ENCODE measurements at places on chromosomes 4 and X.

DNA sequence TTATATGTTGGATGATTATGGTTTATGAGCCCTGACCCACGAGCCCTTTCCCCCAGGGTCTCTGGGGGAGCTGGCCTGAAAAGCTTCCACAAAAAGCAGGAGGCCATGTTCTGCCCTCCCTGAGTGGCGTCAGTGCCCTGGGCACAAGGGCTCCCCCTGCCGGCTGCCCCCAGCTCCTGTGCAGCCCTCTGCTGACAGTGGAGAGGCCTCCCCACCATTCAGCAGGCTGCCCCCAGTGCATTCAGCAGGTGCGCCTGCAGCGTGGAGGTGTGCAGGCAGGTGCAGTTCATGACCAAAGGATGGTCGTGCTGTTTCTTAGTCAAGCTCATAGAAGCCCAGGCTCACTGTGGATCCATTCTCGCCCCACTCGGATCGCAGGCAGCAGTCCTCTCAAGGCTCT is 12.5 kb upstream of the S100P start:
- DNase-seq: no peak

DNA sequence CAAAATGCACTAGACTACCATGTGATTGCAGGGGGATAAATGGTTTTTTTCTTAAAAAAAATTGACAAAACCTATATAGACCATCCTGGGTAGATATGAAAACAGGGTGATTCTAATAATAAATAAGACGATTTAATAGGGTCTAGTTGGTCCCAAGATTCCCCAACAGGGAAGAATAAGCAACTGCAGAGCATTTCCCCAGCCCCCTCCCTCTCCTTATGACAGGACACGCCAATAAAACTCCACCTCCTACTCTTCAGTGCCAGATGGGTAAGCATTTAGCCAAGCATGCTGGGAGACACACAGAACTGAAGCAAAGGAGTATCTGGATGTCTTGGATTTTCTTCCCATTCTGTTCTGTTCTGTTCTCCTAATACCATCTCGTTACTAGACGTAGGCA is at the start of gene BRS3:
Gene BRS3, plus strand, starts transcription at position 301 of the 400 bp plus-strand sequence. CDS start 168 bp downstream, outside the sequence.
- no peak for DNase-seq

DNA sequence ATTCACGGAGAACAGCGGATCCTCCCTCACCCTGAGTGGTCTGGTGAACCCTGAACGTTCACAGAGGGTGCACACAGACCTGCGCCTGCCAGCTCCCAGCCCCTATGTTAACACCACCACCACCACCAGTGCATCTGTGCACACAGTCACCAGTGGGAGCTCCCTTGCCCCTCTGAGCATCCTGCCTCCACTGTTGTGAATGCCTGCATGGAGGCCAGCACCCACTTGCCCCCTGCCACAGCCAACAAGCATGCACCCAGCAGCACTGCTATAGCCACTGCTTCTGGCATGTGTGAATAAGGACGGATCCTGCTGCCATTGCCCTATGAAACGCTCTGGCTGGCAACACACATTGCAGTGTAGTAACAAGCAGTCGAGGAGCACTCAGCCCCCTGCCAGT is 29.1 kb upstream of the PWWP3B start:
- no peak for DNase-seq

DNA sequence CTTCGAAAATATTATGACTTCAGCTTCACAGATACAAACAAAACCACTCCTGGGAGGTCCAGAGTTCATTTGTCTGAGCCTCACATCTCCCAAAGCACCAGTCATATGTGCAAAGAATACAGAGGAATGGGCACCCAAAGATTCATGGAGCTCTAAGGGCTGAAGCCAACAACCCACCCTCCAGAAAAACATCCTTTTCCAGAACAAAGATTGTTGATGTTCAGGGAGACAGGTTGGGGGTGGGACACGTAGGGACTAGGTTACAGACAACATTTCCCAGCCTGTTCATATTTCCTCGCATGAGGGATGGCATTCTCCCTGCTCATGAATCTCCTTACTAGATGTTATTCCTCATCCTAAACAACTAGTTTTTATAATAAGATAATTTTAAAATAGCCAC is 71.2 kb downstream of the METTL14 start:
- DNase-seq: no peak

- DNase-seq: no peak
Measured at GRCh38 chr4:46185766-46186165, 61.9 kb upstream of the GABRG1 start.
